Activated naive CD4-positive, alpha-beta T cell (primary cell): ENCODE measurements at places on chromosomes 7 and 10.

- DNase-seq, result no peak
Measured at GRCh38 chr10:70770001-70770400, 15.2 kb downstream of the TBATA start.

DNA sequence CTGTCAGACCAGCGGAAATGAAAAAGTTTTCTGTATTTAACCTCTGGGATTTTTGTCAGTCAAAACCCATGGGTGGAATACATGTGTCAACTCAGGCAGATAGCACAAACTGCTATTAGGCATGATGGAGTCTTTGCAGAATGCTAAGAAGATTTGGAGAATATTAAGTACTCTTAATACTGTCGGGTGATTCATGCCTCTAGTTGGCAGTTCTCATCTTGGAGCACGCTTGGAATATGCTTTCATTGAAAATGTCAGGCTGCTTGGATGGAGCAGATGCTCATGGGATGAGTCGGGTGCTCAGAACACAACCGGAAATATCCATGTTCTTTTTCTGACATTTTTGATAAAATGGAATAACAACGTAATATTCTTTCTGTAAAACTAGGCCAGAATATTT, 27.6 kb upstream of the PRKG1 start:
- no peak for DNase-seq

DNA sequence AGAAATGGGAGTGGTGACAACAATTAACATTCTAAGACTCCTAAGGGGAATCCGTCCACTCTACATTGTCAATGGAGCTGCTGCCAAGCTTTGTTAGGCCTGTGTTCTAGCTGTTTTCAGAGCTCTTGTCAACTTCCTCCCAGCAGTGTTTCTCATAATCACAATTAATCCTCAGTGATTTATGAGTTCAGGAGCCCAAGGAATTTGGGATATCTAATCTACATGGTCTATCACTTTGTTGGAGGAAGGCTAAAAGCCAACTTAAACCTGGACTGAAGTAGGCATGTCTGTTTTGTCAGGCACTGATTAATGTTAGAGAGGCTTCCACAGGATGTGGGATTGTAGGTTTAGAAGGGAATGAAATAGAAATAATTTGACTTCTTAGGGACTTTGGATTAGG, 10.2 kb upstream of the OR2F2 start:
- DNase-seq, result no peak

GRCh38 chr7:41769162-41769561, 66.3 kb upstream of the INHBA start:
- DNase-seq, result no peak
